GM23338 (cell line): ENCODE measurements at places on chromosomes 16 and 17. TPM values are rescaled to one million over a fixed set of nuclear protein-coding genes. Genes with fewer than 3 reads are reported as not detected.

- H3K36me3 ChIP-seq, result peaks cover 12% of the 10 kb centered on the region; the same call in 1 of the 2 replicates
- DNase-seq, result no peak
- no peaks in the 10 kb centered on the region for H3K27me3 ChIP-seq
- H3K4me1 ChIP-seq, result no peaks in the 10 kb centered on the region
Measured at GRCh38 chr16:23670137-23670776, 8.4 kb upstream of the PLK1 start.

- H3K27ac ChIP-seq, result 0 out of 2 replicates have a peak overlapping the region, but pooled peaks have one; percentile 63
- peaks cover 5% of the 10 kb centered on the region; the same call in 1 of the 2 replicates for H3K4me1 ChIP-seq
- H3K4me3 ChIP-seq, result no peak overlapping the region
- no peak for DNase-seq
Measured at GRCh38 chr17:76261421-76262215, 3.5 kb upstream of the UBALD2 start.

GRCh38 chr17:65005858-65006257 lies 50.7 kb downstream of the GNA13 start:
- peaks cover 8% of the 10 kb centered on the region for H3K4me1 ChIP-seq
- no peaks in the 10 kb centered on the region for H3K36me3 ChIP-seq
- H3K4me3 ChIP-seq, result no peak overlapping the region
- DNase-seq, result no peak
- no peak overlapping the region for H3K27ac ChIP-seq

DNA sequence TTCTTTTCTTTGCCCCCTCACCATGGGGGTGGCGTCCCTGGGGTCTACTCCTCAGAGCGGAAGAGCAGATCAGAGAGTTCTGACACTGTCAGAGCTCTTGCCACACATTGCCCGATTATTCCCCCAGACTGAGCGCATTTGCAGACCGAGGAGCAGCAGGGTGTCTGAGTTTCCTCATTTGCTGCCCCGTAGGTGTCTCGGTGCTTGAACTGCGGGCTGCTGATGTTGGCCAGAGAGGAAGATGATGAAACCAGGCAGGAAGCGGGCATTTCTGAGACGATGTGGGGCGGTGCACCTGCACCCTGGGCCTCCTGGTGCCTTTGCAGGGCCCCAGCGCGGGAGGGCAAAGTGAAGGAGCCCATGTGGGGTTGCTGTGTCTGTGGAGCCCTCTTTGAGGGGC lies 55.2 kb downstream of the ARSG start:
- H3K4me3 ChIP-seq, result no peak overlapping the region
- no peak overlapping the region for H3K27ac ChIP-seq
- H3K27me3 ChIP-seq, result no peaks in the 10 kb centered on the region
- no peaks in the 10 kb centered on the region for H3K36me3 ChIP-seq
- no peaks in the 10 kb centered on the region; the same call in 1 of the 2 replicates for H3K4me1 ChIP-seq

- H3K4me1 ChIP-seq, result no peaks in the 10 kb centered on the region
- H3K27ac ChIP-seq, result no peak overlapping the region
- H3K27me3 ChIP-seq, result no peaks in the 10 kb centered on the region
- DNase-seq, result no peak
- no peaks in the 10 kb centered on the region for H3K36me3 ChIP-seq
Measured at GRCh38 chr16:17520561-17520960, 49.8 kb upstream of the XYLT1 start.

- H3K4me3 ChIP-seq, result peak within 1 kb of the TSS; percentile 71
- H3K27me3 ChIP-seq, result peaks cover 11% of the 10 kb centered on the region
- peaks cover 6% of the 10 kb centered on the region for H3K4me1 ChIP-seq
Measured at GRCh38 chr17:75587675-75588595, at the start of gene MYO15B. TSS of gene MYO15B (plus strand) at chr17:75587800. CDS start at chr17:75588058, 258 bp downstream.

GRCh38 chr16:87790292-87791100 lies 24.7 kb upstream of the KLHDC4 start:
- no peaks in the 10 kb centered on the region for H3K36me3 ChIP-seq
- no peak overlapping the region for H3K4me3 ChIP-seq
- H3K27me3 ChIP-seq, result no peaks in the 10 kb centered on the region
- no peaks in the 10 kb centered on the region for H3K4me1 ChIP-seq
- no peak overlapping the region for H3K27ac ChIP-seq
- DNase-seq, result no peak

DNA sequence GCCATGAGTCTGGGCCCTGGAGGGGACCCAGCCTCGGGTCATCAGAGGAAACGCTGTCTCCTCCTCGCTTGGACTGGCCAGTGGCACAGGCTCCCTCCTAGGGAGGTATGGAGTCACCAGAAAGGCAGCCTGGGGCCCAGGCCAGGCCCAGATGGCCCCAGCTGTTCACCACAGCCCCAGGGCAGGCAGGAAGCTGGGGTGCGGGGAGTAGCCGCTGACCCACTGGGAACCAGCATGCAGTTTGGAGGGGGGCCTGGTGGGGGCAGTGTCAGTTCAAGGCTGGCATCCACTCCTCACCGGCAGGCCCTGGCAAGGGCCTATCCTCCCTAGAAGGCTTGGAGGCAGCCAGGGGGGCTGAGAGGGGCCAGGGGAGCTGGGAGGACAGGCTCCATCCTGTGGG lies 48.8 kb downstream of the SDK2 start:
- H3K27me3 ChIP-seq, result no peaks in the 10 kb centered on the region
- no peaks in the 10 kb centered on the region for H3K4me1 ChIP-seq

- no peak overlapping the region for H3K4me3 ChIP-seq
- H3K27me3 ChIP-seq, result no peaks in the 10 kb centered on the region
- no peak for DNase-seq
- H3K36me3 ChIP-seq, result no peaks in the 10 kb centered on the region
- H3K27ac ChIP-seq, result no peak overlapping the region
Measured at GRCh38 chr17:71176331-71176730, 944.5 kb upstream of the SOX9 start.

IRX6 gene
- total RNA-seq, result not detected in 2 replicates

LHX1 gene
- total RNA-seq, result 0.52 and 0.58 TPM in 2 replicates

UNC45B gene
- total RNA-seq, result 0.03 and 0.04 TPM in 2 replicates

HYDIN gene
- total RNA-seq, result 5.1 and 7.7 TPM in 2 replicates

KRT20 gene
- not detected in 2 replicates for total RNA-seq
